ENCODE measurements at places on chromosomes 6 and 20.

- DNase-seq: no peak
Measured at GRCh38 chr20:51960047-51960675, 157.8 kb upstream of the SALL4 start.

- no peak for DNase-seq
Measured at GRCh38 chr20:53900380-53900999, 169.9 kb downstream of the BCAS1 start.

GRCh38 chr6:156423075-156423474, 354.1 kb upstream of the ARID1B start:
- DNase-seq: no peak

- no peak for DNase-seq
Measured at GRCh38 chr6:32149932-32150870, 1.5 kb downstream of the PRRT1 start.

DNA sequence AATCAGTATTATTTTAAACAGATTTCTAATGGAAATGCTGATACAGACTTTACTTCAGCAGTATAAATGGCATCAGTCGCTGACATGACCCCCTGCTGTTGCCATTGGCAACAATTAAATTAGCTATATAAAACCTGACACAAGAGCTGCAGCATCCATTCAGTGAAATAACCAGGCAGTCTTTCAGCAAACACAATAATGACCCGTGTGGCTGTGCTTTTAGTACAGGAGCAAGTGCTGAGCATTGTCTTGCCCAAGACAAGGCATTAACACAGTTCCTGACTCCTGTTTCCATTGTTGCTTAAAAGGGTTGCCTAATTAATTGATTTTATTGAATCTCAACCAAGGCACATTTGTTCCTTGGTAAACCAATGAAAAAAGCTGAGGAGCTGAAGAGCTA, 382.1 kb downstream of the HACE1 start:
- no peak for DNase-seq

DNA sequence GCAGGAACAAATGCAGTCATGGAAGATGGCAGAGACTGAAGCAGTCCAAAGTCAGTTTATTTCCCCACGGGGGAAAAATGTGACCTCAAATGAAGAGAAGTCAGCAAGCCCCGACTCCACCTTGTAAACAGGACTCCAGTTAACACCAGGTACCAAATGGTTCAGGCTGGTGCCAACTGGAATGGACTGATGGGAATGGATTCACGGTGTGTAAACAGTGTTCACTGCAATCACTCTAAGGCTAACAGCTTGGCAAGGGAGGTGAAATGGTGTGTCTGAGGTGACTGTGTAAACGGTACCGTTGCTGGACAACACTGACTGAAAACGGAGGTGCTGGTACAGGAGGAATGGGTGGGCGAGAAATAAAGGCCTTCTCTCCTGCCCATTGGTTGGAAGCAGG, 12.0 kb downstream of the PLAGL2 start:
- DNase-seq: no peak

GRCh38 chr6:122365775-122366403, 33.6 kb upstream of the HSF2 start:
- no peak for DNase-seq

DNA sequence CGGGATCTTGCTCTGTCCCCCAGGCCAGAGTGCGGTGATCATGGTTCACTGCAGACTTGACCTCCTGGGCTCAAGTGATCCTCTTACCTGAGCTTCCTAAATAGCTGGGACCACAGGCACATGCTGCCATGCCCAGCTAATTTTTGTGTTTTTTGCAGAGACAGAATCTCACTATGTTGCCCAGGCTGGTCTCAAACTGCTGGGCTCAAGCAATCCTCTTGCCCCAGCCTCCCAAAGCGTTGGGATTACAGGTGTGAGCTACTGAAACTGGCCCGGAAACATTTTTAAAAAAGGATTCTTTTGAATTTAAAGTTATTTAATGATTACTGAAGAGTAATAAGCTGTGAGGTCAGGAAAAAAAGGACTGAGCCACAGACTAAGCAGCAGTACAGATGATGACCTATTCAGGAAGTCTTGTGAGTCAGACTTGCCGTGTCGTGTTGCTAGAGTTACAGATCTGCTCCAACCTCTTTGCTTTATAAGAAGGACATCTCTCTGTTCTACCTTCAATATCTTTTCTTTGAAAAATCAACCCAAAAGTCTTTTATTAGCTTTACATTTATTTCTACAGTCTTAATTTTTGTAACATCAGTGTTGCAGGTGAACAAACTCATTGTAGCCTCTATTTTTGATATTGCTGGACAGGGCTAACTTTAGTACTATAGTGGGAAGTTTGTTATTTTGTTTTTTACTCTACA, 108.7 kb downstream of the NCOA3 start:
- peak; percentile 63 for DNase-seq

GRCh38 chr6:551405-551804, 105.5 kb downstream of the HUS1B start:
- DNase-seq: no peak

- DNase-seq: no peak
Measured at GRCh38 chr6:47161176-47161687, 119.1 kb upstream of the ADGRF1 start.

DNA sequence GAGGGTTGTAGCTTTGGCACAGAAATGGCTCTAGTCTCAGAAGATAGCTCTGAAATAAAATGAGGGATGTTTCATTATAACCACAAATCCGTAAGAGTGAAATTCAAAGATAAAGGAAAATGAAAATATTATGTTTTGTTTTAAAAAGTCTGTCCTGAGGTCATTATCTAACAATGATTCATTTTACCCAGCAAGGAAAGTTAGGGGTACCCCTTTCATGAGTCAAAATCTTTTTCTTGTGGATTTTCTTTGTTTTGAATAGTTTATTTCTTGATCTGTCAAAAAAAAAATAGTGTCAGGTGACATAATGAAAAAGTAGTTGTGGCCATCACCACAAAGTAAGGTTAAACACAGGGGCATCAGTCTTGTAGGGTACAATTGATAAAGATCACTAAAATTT, 59.7 kb upstream of the MYB start:
- DNase-seq: no peak

DNA sequence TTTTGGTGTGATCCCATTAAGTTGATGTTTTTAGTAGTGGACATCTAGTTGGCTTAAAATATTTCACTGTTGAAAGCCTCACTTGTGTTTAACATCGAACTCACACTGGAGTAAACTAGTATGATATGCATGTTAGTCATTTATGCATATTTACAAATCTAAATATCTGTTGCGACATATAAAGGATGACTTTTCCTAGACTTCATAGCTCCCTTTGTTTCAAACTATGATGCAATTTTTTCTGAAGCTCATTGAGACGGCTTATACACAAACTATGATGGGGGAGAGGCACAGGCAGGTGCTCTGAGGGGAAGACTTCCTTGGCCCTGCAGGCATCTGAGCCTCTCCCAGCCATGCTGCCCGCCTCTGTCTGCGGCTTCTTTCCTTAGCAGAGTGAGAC, 11.8 kb upstream of the FOXC1 start:
- no peak for DNase-seq

- no peak for DNase-seq
Measured at GRCh38 chr6:1581120-1581991, 28.4 kb upstream of the FOXC1 start.

DNA sequence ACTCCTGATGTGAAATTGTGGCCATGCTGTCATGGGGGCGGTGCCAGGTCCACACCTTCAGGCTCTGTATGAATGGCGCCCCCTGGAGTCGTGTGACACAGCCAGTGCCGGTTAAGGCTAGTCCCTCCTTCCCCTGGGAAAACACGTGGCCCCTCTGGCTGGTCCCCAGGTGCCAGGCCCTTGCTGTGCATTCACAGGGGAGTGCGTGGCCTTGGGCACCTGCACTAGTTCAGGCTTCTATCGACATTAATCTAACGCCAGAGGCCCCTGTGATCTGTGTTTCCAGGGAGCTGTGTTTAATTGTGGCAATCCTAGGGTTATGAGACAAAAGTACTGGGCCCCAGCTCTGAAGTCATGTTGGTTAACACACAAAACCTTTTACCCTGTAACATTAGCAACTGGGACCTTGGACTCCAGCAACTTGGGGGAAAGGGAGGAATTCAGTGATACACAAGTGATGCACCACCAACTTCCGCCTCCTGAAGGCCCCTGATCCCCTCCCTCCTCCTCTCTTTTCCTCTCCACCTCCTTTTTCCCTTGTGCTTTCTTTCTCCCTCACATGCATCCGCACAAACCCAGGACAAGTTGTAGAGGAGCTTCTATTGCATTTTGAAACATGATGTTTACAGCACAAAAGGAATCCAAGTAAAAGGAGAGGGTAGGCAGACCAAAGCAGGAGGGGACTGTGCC, 74.0 kb downstream of the SSR1 start:
- peak; percentile 47 for DNase-seq

GRCh38 chr6:137269803-137270202, 50.6 kb upstream of the IFNGR1 start:
- no peak for DNase-seq

- no peak for DNase-seq
Measured at GRCh38 chr6:40312213-40313015, 274.8 kb downstream of the LRFN2 start.

DNA sequence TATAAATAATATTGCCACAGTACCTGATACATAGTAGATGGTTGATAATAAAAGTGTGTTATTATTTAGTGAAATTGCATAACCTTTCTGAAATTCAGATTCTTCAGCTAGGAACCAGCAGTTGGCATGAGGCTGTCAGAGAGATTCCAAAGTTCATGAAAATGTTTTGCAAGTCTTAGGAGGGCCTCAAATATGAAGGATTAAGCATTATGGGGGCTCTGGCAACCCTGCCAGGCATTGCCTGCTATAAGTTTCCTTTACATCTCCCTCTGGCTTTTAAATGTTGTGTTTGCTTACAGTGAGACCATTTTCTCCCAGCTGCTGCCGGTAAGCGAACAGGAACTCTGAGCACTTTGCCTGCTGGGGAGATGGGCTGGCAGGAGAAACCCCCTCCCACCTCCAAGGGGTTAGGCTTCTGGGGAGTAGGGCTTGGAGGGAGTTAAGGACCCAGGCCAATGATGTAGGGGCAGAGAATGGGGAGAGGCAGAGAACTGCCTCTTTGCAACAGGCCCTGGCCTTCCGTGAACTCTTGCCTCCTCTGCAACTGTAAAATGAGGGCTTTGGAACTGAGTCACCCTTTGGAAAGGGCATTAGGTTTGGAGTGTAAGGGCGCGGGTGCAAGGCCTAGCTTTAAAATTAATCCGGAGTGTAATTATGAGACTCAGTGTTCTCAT, 33.2 kb upstream of the KIF3B start:
- no peak for DNase-seq

GRCh38 chr20:16476032-16476431, 97.2 kb downstream of the KIF16B start:
- no peak for DNase-seq

- no peak for DNase-seq
Measured at GRCh38 chr20:37273988-37274387, 12.4 kb upstream of the GHRH start.

DNA sequence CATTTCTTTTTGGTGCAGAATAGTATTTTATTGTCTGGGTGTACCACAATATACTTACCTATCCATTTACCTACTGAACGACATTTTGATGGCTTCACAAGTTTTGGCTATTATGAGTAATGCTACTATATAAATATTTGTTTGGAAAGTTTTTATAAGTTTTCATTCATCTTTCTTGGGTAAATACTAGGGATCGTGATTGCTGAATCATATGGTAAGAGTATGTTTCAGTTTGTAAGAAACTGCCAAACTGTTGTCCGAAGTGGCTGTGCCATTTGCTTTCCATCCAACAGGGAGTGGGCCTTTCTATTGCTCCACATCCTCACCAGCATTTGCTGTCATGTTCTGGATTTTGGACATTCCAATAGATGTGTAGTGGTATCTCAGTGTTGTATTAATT, 104.2 kb downstream of the CDYL start:
- no peak for DNase-seq

DNA sequence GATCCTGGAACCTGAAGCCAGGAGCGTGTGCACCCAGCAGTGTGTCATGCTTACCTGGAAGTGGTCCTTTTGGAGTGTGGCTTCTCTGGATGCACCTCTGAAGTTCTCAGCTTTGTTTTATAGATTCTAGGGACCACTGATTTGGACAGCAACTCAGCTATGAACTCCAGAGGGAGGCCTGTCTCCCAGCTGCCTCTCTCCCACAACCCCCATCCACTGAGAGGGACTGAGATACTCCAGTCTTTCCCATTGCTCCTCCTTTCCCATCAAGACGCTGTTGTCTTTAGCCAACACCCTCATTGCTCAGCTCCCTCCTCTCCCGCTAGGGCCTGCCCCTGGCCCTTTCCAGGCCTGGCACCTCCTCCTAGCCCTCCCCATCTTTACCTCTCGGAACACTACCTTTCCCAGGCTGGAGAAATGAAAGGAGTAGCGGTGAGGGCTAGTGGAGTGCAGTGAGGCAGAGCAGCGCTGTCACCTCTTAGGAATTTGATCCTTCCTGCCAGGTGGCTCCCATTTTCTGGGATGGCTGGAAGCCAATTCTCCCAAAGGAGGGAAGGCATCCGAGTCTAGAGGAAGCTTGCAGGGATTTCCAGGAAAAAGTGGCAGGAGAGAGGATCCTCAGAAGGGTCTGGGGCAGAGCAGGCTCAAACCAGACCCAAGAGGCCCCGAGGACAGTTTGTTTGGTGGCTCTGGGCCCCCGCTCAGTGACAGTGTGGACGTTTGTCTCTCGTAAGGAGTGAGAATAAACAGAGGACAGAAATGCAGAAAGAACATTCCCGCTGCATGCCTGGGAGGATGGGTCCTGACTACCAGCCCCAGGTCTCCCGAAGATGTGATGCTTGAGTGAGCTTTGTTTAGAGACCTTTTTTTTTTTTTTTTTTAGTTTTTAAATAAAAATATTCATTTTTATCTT, at the start of gene LRRN4:
Gene LRRN4 (minus strand): TSS at position 285 of the 913 bp plus-strand sequence. CDS start 1,261 bp downstream, outside the sequence.
- no peak for DNase-seq

DNA sequence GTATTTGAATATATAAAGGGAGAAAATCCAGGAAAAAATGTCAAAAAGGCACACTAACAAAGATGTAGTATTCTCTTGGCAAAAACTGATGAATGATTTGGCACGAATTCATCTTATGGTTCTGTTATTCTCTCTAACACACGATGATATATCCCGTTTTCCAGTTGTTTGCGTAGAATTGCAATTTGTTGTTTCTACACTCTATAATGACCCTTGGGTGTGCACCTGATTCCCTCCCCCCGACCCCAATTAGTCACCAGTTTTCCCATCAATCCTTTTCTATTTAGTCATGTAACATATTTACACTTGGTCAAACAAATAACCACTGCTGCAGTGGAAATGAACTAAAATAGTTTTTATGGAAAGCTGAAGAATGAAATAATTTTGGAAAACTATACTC, 1.5 kb upstream of the ARID1B start:
- DNase-seq: no peak

DNA sequence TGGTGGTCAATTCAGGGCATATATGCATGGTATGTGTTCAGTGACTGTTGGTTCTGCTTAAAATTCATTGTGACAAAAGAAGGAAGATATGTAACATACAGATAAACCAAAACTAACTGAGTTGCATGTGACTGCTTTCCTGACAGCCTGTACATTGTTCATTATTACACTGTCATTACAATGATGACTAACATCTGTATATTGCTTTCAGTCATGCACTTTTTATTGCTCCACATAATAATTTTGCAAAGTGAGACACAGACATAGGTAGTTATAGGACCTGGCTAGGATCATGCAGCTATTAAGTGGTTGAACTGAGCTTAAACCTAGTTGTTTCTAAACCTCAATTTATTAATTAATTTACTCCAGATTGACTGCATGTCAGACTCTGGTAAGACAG, 703.2 kb downstream of the HDGFL1 start:
- no peak for DNase-seq
